ENCODE measurements at places on chromosomes 7 and 10.

DNA sequence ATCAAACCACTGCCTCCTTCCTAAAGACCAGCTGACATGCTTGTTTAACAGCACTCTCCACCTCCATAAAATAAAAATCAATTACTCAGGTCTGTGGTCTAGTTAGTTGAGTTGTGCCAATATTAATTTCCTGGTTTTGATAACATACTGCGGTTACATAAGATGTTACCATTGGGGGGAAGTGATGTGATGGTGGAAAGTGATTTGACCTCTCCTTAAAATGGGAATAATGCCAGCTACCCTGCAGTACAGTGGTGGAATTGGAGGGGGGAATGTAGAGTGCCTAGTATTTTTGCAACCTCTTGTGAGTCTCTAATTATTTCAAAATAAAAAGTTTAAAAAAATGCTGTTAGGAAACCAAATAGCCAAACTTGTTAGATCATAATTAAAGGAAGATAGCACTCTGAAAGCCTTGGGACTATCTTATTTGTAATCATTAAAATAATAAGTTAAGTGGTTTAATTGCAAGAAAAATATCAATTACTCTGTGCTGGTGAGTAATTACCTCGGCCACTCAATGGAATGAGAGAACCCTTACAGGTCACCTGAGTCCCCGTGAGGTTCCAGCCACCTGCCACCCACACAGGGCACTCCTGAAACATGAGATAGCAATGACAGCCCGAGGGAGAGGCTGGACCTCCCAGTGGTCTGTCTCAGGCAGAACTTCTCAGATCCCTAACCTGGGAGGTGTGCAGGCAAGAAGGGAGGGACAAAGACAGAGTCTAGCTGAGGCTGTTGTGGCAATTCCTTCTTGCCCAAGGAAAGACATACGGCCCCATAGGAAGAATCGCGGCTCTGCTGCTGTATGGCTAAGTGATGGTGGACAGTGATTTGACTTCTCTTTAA lies 94.1 kb downstream of the SH3PXD2A start:
- no peak for DNase-seq

GRCh38 chr7:151346-152050 lies 40.9 kb upstream of the FAM20C start:
- DNase-seq = no peak

DNA sequence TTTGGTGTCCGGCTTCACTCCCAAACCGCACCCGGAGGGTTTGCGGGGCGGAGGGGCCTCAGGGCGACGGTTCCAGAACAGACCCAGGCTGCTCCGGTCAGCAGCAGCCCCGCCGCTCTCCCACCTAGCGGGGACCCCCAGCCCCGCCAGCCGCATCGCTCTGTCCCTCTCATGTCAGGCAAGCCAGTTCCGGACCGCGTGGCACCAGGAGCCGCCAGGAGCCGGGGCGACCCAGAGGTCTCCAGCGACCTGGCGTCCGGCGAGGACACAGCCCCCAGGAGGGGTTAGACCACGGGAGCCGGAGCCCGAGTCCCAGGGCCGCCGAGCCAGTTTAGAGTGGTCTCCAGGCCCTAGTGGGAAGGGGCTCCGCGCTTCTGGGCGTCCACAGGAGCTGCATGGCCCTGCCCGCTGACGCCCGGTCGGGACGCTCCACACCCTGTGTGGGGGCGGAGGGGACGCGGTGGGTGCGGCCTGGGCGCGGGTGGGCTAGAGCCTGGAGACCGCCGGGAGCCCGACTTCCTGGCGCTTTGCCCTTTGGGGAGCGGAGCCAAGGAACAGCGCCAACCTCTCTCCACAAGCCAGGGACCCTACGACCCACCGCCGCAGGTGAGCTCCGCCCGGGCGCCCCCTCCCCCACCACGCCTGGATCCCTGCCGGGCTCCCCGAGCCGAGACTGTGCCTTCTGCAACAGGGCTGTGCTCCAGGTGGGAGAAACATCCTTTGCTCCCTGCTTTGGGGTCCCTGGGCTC lies 43.4 kb downstream of the ZNF117 start:
- DNase-seq = no peak

GRCh38 chr7:132709971-132710567 lies 133.8 kb upstream of the PLXNA4 start:
- DNase-seq = no peak

DNA sequence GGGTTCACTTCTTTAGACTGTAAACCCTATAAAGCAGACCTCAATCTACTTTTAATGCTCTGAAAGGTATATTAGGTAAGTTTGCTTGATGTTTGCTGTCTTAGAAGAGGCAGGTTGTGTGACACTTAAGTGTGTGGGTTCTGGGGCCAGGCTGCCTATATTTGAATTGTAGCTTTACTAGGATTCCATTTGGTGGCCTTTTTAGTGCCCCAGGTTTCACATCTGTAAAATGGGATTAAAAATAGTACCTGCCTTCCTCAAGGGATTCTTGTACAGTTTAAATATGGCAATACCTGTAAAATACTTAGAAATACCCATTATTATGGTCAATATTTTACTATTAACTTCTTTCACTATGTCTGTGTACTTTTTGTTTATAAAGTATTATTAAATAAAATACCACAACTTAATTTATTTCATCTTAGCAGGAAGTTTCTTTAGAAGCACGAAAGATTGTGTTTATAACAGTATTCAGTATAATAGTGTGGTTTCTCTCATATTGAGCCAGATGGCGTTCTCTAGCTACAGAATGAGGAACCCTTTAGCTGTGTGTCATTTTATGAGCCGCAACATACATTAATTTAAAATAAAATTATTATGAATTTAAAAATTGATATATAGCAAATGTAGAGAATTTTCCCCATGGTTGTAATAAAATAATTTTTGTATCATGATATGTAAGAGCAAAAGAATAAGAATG lies 94.2 kb downstream of the CDK14 start:
- no peak for DNase-seq

Data from hypothalamus (tissue), 51 donors.